ENCODE measurements at places on chromosomes 12 and 14. TPM values are rescaled to one million over a fixed set of nuclear protein-coding genes. Genes with fewer than 3 reads are reported as not detected.

Gene TEX52
- not detected for total RNA-seq

Gene KRT82
- total RNA-seq: not detected

Gene ISM2
- total RNA-seq: 0.89 TPM

Gene EAPP
- 46.2 TPM for total RNA-seq

Gene PLD4
- total RNA-seq: 265 TPM

Gene NPAS3
- total RNA-seq: 6.9 TPM

Gene RHEBL1
- 4.1 TPM for total RNA-seq

Gene BEGAIN
- not detected for total RNA-seq

Gene SERPINA5
- not detected for total RNA-seq

Gene ATG101
- total RNA-seq: 63.0 TPM

Gene DCTN2
- 77.9 TPM for total RNA-seq

Gene CCDC197
- total RNA-seq: not detected

Gene PRPH
- total RNA-seq: not detected

Gene PTPN6
- total RNA-seq: 673 TPM

Gene PELI2
- total RNA-seq: 0.18 TPM

Gene CCDC184
- 1.2 TPM for total RNA-seq

Gene GALNT16
- not detected for total RNA-seq

Gene HCAR2
- not detected for total RNA-seq

Gene TAS2R7
- total RNA-seq: not detected

Gene RAD9B
- 1.4 TPM for total RNA-seq

Gene DGKA
- 70.4 TPM for total RNA-seq
